Spinal cord (tissue), 10 donors: ENCODE measurements at places on chromosomes 3 and 15. TPM values are rescaled to one million over a fixed set of nuclear protein-coding genes. Genes with fewer than 3 reads are reported as not detected.
A peak's percentile ranks its signal among the peaks of the same experiment; 100 is the strongest.

DNA sequence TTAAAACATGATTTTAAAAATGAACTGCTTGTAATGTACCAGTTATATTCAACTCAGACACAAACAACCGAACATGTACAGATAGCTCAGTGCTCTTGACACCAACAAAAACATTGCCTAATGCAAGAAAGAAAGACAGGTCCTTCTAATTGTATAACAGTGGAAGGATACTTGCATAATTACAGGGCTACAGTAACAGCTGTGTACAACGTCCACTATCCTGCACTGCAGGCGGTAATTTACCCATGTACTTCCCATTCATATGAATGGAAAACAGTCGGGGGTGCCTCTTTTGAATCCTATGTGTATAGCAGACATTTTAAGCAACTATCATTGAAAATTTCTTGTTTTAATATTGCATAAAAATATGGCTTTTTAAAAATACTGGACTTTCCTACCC, 41.1 kb upstream of the PLSCR5 start:
- H3K36me3 ChIP-seq, result no peaks in the 10 kb centered on the region
- no peak overlapping the region for H3K4me3 ChIP-seq
- no peaks in the 10 kb centered on the region for H3K27me3 ChIP-seq
- no peaks in the 10 kb centered on the region for H3K4me1 ChIP-seq

GRCh38 chr3:187044867-187045552, 94.3 kb downstream of the RPL39L start:
- peaks cover 5% of the 10 kb centered on the region for H3K36me3 ChIP-seq
- H3K4me3 ChIP-seq, result no peak overlapping the region
- no peak for DNase-seq
- no peaks in the 10 kb centered on the region for H3K27me3 ChIP-seq
- no peaks in the 10 kb centered on the region for H3K4me1 ChIP-seq

DNA sequence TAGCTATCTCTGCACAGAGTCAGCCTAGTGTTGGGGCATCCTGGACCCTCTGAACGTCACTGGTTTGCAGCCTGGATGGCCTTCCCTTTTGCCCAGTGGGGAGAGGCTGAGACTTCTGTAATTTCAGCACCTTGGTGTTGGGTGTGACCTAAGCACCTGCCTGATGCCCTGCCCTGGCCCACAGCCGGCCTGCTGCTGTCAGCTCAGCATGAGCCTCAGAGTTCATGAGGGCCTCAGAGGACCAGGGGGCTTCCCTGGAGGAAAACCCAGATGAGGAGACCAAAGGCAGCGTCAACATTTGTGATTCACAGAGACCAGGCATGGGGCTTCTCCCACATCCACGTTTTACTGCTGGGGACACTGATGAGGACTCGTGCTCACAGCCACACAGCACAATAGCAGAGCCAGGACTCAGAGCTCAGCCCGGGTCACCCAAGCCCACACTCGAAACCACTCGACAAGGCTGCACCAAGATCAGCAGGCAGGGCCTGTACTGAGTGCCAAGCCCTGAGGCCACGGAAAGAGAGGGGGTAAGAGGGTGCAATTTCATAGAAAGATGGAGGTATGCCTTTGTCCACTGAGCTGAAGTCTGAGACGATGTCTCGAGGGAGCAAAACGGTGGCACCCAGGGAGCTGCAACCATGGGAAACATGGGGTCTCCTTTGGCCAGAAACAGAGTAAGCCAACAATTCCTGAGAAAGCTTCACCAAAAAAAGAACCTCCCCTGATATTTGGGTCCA, 9.9 kb upstream of the GP9 start:
- no peak for DNase-seq
- H3K4me3 ChIP-seq, result no peak overlapping the region
- peaks cover 22% of the 10 kb centered on the region for H3K4me1 ChIP-seq

DNA sequence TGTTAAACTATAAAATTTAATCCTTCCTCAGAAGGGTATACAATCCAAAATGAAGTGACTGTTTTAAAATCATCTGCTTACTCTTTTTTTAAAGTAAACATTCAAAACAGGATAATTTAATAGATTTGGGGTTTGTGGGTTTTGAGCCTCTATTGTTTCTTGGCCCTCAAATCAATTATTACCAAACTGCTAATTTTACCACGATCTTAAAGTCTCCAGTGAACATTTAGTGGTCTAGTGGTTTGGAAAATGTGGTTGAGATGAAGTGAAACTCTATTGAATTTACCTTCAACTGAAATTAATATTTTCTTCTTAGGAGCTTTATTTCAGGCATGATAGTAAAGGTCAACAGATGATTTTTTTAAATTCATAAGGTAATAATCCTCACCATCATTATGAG, 11.2 kb upstream of the ATP11B start:
- no peak overlapping the region for H3K27ac ChIP-seq
- H3K36me3 ChIP-seq, result no peaks in the 10 kb centered on the region
- no peaks in the 10 kb centered on the region for H3K27me3 ChIP-seq
- no peaks in the 10 kb centered on the region for H3K4me1 ChIP-seq

GADL1 gene
- 0.36 TPM for polyA plus RNA-seq

- H3K27ac ChIP-seq, result peak overlapping the region; percentile 45
- H3K4me3 ChIP-seq, result no peak overlapping the region
- peaks cover 3% of the 10 kb centered on the region for H3K4me1 ChIP-seq
- DNase-seq, result peak; percentile 60
- H3K27me3 ChIP-seq, result no peaks in the 10 kb centered on the region
These were observed 40.9 kb upstream of the RYK start for GRCh38 chr3:134291319-134292254.

GRCh38 chr3:59535791-59536221, 486.0 kb upstream of the CFAP20DC start:
- H3K4me1 ChIP-seq, result no peaks in the 10 kb centered on the region
- no peaks in the 10 kb centered on the region for H3K27me3 ChIP-seq
- no peak overlapping the region for H3K27ac ChIP-seq
- no peaks in the 10 kb centered on the region for H3K36me3 ChIP-seq

- H3K27me3 ChIP-seq, result peaks cover 18% of the 10 kb centered on the region
- H3K36me3 ChIP-seq, result peaks cover 2% of the 10 kb centered on the region
- peak; percentile 62 for DNase-seq
- H3K4me1 ChIP-seq, result peaks cover 27% of the 10 kb centered on the region
- peak overlapping the region; percentile 45 for H3K4me3 ChIP-seq
- no peak overlapping the region for H3K27ac ChIP-seq
These were observed 4.4 kb upstream of the SYNM start for GRCh38 chr15:99100245-99101173.

DNA sequence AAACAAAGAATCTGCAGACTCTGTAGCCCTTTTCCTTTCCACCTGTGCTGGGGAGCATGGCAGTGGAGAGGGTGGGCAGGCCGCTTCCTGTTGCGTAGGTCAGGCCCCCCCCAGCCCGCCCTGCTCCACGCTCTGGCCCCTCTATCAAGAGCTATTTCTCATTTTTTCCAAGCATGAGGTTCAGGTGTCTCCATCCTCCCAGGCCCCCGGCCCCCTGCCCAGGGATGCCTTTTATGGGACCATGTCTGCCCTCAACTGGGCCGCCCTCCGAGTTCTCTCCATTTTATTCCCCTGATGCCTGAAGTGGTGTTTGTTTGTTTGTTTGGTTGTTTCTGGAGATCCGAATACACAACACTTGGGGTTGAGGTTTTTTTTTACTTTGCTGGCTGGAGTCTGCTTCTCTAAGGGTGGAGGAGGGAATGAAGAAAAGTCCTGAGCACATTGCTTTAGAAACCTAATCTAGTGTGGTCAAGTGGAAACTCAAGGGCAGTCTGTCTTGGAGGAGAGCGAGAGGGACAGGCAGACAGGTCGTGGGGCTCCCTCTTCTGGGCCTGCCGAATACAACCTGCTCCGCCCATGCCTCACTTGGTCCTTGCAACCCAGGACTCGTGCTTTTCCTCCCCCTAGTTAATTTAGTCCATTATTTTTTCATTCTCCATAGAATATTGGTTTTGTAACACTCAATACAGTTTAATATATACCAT, 176.5 kb upstream of the LYSMD4 start:
- no peaks in the 10 kb centered on the region for H3K36me3 ChIP-seq
- H3K4me3 ChIP-seq, result no peak overlapping the region

SAMMSON gene
- 0.21 TPM for polyA plus RNA-seq

GOLGA6A gene
- polyA plus RNA-seq, result not detected

- no peak overlapping the region for H3K4me3 ChIP-seq
- peaks cover 4% of the 10 kb centered on the region for H3K36me3 ChIP-seq
- no peak overlapping the region for H3K27ac ChIP-seq
- no peaks in the 10 kb centered on the region for H3K4me1 ChIP-seq
These were observed 39.9 kb downstream of the RASA2 start for GRCh38 chr3:141526709-141527108.

CEMIP gene
- 11.6 TPM for polyA plus RNA-seq
